ENCODE measurements at places on chromosomes 13 and 19.

- DNase-seq = no peak
Observed at GRCh38 chr19:29086182-29086581, 126.8 kb downstream of the UQCRFS1 start.

DNA sequence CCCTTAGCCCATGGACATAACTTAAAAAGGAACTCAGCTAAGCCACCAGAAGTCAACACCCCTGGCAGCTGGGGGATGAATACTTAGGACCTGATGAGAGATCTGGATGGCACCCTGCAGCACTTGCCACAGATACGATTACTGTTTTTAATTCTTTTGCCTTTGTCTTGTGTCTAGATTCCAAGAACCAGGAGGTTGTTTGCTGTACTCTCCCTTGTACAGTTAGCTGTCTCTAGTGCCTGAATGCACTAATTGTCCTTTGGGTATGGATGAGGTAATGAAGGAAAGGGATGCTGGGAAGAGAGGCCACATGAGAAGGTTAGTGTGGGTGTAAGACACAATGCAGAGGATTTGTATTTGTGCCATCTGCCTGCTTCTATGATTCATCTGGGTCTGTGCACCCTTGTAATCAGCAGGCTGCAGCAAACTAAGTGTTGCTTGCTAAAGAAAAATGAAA lies 385.8 kb downstream of the KCNRG start:
- no peak for DNase-seq

DNA sequence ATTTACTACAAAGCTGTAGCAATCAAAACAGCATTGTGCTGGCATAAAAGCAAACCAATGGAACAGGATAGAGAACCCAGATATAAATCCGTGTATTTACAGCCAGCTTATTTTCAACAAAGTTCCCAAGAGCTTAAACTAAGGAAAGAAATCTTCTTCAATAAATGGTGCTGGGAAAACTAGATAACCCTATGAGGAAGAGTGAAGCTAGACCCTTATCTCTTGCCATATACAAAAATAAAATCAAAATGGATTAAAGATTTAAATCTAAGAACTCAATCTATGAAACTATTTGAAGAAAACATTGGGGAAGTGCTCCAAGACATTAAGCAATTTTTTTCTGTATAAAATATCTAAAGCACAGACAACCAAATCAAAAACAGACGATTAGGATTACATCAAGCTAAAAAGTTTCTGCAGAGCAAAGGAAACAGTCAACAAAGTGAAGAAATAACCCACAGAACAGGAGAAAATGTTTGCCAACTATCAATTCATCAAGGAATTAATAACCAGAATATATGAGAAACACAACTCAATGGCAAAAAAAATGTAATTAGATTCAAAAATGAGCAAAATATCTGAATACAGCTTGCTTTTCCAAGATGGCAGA lies 480.7 kb downstream of the LMO7 start:
- no peak for DNase-seq

- DNase-seq = no peak
Observed at GRCh38 chr13:59532405-59532804, 631.3 kb downstream of the DIAPH3 start.

GRCh38 chr13:32211813-32212212 lies 103.3 kb downstream of the ZAR1L start:
- DNase-seq = no peak

DNA sequence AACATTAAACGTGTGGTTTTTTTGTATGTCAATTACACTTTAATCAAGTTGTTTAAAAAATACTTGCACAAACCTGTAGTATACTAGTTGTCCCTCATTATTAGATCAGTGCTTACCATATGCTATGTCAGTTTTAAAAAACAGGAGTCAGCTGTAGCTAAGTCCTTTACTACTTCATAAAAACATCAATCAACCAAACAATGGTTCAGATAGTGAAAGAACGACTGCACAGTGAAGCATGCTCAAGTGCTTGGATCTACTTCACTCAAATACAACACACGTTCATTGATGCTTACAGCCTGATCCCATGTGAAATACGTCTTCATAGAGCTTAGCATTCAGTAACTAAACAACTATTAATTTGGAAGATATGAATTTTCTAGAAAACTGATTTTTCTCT lies 225.0 kb downstream of the FGF14 start:
- no peak for DNase-seq

DNA sequence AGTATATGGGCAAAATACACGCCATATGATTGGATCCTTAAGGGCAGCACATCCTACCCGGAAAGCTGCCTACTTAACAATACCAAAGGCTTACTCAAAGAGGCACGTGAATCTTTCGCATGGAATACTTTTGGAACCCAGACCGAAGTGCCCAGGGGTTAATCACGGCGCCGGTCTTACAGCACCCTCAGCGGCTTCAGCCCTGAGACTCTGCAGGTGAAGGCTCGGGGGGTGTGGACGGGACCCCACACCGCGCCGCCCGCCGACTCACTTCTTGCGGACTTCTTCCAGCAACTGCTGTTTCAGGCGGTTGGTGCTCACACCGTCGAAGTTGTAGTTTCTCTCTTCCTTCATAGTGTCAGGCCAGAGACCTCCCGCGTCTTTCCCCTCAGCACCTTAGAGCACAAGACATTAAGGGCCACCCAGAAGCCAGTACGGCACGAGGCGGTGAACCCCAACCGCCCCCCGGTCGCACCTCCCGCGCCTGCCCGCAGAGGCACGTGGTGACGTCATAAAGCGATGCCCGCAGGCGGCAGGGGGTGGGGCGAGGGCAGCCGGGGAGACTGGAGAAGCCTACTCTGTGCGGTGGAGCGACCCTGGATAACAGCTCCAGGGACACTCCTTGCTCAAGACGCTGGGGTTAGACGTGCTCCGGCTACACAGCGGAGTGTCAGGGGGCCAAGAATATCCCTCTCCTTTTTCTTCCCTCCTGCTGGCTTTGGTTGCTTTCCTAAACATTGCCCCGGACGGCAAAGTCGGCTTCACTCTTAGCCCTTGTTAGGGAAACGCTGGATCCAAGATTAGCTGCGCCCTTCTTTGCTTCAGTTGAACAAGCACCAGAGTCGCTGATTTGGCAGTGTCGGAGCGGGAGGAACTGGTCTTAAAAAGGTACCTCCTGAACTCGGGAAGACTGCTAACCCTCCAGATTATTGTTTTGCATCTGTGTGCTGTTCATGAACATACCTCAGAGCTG lies at the start of gene CCDC169:
Gene CCDC169 (minus strand): TSS at position 449 of the 973 bp plus-strand sequence. CDS start 95 bp downstream, at position 354.
- DNase-seq = peak; percentile 13

DNA sequence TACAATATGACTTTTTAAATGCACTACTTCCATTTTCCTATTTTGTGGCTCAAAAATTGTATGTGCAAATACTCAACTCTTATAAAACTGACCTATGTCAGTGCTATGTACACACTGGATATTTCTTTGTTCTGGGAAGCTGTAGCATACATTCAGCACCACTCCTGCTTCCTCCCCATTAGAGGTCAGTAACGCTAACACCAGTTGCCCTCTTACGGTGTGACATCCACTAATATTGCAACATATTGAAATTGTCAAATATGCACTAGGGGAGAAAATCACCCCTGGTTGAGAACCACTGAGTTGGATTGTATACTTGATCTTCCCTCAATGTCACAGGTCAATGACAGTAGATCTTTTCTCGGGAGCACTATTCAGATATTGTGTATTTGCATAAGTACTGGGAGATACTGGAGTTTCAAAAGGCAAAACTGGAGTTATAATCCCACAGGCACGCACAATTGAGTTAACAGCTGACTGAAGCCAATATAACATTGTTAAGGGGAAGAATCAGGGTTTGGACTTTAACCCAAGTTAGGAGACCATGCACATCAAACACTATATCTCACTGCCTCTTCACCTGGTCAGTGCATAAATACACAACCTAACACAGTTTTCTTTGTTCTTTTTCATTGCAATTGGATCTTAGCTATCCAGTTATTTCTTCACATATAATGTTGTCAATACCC lies 1276.5 kb upstream of the MIR17HG start:
- DNase-seq = no peak

- no peak for DNase-seq
Observed at GRCh38 chr19:51830274-51830673, 35.3 kb downstream of the FPR3 start.

GRCh38 chr13:85650613-85651012 lies 148.6 kb downstream of the SLITRK6 start:
- no peak for DNase-seq

GRCh38 chr13:48038761-48039160 lies 1.2 kb downstream of the NUDT15 start:
- no peak for DNase-seq

DNA sequence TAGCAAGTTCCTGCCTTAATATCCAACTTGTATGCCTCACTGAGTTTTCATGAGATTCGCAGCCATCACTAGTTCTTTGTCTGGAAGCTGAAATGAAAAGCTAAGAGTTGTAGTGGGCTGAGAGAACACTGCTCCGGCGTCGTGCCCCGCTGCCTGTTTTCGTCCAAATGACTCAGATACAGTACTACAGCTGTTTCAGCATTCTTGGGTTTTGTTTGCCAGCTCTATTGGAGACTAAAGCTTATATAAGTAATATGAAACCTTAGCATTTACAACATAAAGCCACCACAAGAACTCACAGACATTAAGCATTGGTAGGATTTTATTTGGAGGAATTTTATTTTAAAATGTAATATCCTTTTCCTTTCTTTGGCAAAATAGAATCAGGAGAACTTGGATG lies 299.7 kb downstream of the DLEU7 start:
- DNase-seq = no peak

DNA sequence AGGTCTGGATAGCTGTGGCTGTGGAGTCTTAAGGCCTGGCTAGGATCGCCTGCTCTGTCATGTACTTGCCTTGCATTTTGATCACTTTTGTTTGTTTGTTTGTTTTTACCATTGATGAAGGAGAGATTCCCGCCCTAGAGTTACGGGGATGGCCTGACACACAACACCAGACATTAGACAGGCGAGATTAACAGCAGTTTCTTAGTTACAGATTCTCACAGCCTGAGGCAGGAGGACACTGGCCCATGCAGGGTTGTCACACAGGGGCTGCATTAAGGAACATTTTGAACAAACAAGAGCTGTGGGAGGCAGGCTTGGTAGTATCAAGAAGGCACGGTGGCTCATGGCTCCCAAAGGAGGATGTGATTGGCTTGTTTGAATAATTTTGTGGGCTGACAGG lies 291.8 kb downstream of the HS6ST3 start:
- no peak for DNase-seq

DNA sequence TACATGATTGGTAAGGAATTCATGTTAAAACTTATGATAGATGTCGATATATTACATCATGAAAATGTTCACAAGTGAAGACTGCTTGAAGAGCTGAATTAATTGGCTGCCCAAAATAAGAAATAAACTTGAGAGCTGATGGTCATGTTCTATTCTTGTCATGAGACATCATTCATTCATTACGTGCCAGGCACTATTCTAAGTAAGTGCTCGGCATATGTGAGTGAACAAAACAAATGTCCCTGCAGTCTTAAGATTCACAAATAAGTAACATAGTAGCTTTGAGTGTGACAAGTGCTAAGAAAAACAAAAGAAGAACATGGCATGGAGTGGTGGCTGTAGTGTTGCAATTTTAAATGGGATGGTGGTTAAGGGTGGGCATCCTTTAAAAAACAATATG lies 329.3 kb downstream of the SUCLA2 start:
- no peak for DNase-seq

- no peak for DNase-seq
Observed at GRCh38 chr13:42865768-42866102, 84.4 kb downstream of the FAM216B start.

DNA sequence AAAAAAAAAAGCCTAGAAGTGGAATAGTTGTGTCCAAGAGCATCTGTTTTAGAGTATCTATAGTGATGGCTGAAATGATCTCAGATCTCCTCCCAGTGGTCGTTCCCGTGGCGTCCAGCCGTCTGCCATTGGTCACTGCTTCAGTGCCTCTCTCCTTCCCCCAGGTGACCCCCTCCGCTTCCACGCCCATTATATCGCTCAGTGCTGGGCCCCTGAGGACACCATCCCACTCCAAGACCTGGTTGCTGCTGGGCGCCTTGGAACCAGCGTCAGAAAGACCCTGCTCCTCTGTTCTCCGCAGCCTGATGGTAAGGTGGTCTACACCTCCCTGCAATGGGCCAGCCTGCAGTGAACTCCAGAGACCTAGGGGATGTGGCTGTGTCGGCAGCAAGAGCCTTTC lies 1.9 kb downstream of the TSEN34 start:
- no peak for DNase-seq

DNA sequence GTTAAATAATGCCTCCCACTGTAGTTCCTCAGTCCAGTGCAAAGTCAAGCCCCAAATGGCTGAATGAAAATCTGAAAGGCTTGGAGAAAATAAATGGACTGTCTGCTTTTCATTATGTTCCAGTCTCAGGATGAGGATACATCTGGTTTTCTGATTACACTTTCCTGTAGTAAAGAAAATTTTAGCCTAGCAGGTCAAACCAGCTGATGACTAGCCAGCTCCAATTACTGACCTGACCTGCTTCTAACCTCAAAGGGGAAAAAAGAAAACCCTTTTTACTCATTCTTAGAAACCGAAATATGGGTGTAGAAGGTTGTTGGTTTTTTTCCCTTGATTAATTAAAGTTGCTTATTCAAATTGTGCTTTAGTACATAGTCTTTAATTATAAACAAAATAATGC lies 418.4 kb downstream of the EFNB2 start:
- DNase-seq = no peak

GRCh38 chr19:46441866-46442265 lies 13.1 kb upstream of the PNMA8C start:
- no peak for DNase-seq

DNA sequence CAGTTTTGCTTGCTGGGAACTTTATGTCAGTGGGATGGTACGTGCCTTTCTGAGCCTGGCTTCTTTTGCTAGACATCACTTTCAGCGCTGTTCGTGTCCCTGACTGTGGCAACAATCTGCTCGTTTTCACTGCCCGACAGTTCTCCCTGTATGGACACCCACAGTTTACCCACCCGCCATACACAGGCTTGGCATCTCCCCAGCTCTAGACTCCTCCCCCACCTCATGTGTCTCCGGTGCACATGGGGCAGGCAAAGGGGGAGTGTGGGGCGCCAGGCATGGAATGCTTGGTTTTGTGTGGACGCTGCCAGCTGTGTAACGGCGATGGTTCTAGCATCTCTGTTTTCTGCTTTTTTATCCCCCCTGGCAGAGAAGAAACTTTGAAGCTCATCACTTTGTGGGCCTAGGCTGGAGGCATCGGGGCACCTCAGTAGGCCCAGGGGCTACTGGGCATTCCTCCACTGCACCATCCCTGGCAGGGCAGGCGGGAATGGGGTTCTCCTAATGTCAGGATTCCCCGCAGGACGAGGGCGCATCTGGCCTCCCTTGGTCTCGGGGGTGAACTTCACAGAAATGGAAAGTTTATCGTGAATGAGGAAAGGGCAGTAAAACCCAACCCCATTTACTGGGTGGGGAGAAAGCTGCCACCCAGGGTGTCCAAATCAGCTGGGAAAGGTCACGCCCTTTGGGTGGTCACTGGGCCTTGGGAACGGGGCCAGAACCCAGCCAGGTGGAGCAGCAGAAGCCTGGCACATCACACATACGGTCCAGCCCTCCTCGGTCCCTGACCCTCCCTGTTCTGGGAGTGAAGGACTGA lies 60.8 kb downstream of the CEBPG start:
- no peak for DNase-seq

All from stimulated activated CD8-positive, alpha-beta memory T cell treated with anti-CD3 and anti-CD28 coated beads, Interleukin-15, amount 100 ng/mL, for 4 hours (primary cell).